ENCODE measurements at places on chromosomes 7 and 10.

- DNase-seq: no peak
These were observed 113.5 kb downstream of the CELF2 start for GRCh38 chr10:11131112-11131639.

DNA sequence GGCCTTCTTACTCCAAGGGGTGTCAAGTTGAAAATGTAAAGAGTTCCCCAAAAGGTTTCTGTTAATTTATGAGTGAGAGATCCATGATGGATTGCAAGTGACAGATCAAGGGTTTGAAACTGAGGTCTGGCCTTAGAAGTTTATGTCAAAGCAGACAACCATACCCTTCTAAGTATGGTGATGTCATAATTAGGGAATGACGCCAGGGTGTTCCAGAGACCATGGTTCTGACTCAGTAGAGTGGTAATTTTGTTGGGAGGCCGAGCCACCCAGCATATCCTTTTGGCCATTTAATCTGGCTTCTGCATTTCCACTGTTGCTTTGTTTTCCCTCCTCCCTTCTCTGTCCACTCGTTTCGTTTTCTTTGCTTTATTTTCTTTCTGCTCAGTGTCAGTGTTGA is 2.7 kb downstream of the TRUB1 start:
- DNase-seq: no peak

DNA sequence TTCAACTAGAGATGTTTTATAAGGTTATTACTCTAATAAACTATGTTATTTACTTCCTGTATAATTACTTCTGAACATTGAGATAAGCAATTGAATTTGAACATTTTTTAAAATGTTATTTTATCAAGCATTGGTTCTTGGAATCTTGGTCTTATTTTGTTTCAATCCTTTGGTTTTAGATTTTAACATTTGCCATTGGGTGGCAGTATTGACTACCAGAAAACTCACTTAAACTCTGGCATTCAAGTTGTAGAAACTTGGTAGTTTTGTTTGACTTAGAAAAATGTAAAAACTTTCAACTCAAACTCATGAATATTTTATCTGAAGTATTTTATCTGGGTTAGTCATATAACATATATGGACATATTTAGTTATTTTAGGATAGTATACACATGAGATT is 48.1 kb downstream of the ATRNL1 start:
- no peak for DNase-seq

DNA sequence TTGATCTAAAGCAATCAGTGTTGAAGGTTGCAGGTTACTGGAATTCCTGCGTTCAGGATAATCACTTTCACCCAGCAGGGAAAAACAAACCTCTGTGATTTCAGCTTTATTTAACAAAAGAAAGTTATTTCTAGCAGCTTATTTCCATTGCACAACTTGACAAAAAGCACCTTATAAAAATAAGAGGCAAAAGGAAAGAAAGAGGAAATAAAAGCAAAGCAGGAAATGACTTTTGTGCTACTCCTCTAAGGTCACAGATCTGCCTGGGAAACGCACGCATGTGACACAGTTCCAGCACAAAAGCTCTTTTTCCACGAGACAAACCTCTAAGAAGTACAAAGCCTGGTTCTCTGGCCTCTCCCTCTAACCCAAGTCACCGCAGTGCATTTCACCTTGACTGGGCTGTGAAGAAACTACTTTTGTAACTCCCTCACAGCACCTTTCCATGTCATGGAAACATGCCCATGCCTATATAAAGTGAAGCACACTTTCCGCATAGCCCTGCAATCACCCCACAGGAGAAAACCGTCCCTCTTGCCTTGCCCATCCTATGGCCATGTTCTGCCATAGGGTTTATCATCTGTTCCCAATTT is 870 bp downstream of the ANK3 start:
- no peak for DNase-seq

Data from bone marrow (tissue), 2 donors.